ENCODE measurements at places on chromosomes 4 and X.

- no peak for DNase-seq
Observed at GRCh38 chr4:54930226-54930625, 195.2 kb downstream of the KDR start.

DNA sequence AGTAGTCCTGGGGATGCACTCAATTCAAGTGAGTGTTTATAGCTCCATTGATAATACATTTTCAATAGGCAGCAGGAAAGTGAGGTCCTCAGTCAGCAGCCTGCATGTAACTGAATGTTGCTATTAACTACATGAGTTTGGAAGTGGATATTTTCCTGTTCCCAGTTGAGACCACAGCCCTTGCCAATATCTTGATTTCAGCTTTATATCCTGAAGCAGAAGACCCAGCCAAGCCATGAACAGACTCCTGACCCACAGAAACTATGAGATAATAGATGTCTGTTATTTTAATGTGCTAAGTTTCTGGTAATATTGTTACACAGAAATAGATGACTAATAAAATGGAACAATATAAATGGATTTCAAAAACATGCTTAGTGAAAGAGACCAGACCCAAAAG lies 63.7 kb downstream of the VSIG4 start:
- DNase-seq: no peak

- DNase-seq: no peak
Observed at GRCh38 chr4:7295197-7295910, 103.0 kb downstream of the SORCS2 start.

- DNase-seq: no peak
Observed at GRCh38 chr4:123621072-123621705, 224.6 kb downstream of the SPRY1 start.

- no peak for DNase-seq
Observed at GRCh38 chr4:6183740-6184139, 16.6 kb downstream of the JAKMIP1 start.

DNA sequence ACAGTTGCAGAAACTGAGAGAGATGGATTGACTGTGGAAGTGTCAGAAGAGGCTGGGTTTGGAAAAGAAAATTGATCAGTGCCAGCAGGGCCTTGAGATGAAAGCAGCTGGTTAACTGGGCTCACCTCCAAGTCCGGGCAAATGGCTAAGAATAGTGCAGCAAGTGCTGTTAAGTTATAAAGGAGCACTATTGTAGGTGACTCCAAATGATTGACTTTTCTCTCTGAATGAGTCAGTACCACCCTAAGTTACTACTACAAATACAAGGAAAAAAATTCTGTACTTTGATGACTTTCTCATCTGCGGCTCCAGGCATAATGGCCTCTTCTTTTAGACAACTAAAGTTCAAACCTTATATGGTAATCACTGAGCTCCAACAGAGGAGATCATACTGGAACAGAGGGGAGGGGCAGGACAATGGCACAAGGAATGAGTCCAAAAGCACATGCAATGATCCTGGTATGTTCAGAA lies 733.4 kb upstream of the INTU start:
- DNase-seq: no peak

- DNase-seq: no peak
Observed at GRCh38 chr4:118783887-118784286, 52.0 kb downstream of the SEC24D start.

DNA sequence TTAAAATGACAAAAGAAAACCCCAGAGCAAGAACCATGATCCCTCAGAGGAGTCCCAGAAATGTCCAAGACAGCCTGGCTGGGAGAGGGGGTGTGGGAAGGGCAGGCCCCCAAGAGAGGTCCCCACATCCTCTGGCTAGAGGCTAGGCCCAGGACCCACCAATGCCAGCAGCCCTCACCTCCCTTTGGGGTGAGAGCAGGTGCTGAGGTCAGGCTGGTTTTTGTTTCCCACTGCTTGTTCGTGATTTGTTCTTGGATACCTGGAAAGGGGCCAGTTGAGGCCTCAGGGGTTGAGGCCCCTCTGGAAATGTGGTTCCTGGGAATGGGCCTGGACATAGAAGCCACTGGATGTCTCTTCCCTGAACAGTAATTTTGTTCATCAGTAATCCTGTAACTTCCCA lies 2.3 kb upstream of the GRSF1 start:
- no peak for DNase-seq

GRCh38 chr4:5666741-5667140 lies 41.6 kb downstream of the EVC2 start:
- no peak for DNase-seq

DNA sequence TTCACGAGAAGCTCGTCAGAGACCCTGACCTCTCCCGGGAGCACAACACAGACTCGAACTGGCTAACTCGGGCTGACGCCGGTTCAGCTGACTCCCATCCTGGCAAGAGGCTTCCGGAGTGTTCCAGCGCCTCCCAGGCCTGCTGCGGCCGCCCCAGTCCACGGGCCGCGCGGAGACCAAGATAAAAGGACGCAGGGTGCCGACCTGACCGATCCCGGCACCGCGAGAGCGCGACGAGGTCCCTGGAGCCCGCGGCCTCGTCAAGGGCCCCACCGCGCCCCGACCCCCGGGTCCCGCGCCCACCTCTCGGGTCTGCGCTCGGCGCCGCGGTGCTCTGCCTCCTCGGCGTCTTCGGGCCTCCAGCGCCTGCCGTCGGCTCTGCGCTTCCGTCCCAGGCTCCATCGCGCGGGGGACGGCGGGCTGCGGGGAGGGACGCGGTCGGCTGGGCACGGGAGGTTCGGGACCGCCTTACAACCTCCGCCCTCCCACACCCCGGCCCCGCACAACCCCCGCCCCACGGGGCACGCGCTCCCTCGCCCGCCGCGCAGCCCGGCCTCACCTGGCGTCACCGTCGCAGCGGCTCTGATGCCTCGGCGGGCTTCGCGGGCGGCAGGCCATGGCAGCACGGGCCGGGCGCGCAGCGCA lies 426 bp downstream of the SLBP start:
- peak; percentile 69 for DNase-seq

DNA sequence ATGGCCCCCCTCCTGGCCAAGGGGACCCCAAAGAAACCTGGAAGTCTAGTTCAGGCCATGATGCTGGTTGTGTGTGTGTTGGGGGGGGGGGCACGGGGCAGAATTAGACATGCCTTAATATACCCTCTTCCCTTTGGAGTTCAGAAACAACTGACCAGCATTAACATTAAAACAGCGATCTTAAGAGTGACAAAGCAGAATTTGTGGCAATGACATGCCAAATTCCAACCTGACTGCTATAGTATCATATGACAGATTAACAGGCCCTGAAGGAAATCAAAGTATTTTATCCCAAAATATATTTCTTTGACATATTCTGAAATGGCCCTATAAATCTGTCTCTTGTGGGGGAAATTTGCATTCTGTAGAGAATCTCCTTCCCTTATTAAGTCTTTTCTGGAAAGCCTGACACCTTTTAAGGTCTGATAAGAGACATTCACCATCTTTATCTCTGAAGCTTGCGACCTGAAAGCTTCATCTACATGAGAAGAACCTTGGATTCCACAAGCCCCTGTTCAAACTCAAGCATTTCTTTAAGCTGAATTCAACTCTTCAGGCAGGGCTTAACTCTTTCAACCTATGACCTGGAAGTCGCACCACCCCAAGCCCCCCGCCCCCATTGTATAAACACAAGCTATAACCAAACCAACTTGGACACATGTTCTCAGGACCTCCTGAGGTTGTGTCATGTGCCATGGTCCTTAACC lies 40.2 kb downstream of the ABCB7 start:
- DNase-seq: no peak

DNA sequence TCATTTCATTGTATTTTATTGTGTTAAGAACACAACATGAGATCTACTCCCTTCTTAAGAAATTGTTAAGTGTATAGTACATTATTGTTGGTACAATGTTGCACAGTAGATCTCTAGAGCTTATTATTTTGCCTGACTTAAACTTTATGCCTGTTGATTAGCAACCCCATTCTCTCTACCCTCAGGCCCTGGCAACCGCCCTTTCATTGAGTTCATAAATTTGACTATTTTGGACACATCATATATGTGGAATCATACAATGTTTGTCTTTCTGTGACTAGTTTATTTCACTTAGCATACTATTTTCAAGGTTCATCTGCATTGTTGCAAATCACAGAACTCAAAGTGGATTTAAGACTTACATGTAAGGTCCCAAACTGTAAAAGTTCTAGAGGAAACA lies 222.1 kb downstream of the IL15 start:
- no peak for DNase-seq

- peak; percentile 49 for DNase-seq
Observed at GRCh38 chr4:125522992-125523391, 208.2 kb downstream of the FAT4 start.

DNA sequence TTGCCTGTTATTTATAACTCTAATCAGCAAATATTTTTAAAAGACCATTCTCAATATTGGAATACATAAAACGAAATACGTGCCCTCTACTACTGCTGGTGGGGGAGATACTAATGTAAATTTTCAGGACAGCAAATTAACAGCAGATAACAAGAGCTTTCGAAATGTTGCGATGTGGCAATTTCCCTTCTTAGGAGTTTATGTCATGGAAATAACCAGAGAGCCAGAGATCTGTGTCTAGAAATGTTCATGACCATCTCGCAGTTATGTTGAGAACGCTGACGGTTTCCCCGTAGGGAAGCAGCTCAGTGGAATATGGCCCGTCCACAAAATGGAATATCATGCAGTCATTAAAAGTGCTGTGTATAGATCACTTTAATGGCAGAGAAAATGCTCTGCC lies 238.4 kb upstream of the PSAPL1 start:
- no peak for DNase-seq

DNA sequence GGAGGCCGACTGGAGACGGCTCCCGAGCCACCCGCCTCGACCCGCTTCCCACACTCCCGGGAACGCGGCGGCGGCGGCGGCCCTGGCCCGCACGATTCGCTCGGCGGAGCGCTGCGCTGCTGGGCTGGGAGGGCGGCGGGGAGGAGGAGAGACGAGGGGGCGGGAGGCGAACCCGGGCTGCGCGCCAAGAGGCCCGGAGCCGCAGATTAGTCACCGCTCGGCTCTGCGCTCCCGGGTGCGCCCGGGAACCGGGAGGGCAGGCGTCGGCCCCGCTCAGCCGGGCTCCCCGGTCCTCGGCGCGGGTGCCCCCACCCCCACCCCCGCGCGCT lies 11.2 kb upstream of the BCOR start:
- DNase-seq: peak; percentile 78

DNA sequence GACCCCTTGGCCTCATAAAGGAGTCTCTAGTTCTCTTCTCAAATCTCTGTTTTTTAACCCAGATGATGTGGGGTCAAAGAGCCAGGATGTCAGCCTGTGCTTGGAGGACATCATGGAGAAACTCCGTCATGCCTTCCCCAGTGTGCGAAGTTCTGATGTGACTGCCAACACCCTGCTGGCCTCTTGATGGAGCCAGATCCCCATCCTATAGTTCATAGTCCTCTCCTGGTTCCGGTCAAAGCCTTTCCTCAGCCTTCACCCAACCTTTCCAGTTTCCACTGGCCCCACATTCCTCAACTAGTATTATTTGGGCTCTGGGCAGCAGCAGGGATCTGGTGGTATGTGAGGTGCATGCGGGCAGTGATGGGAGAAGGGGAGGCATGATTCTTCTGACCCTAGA lies 30.7 kb downstream of the TAF7L start:
- DNase-seq: no peak

DNA sequence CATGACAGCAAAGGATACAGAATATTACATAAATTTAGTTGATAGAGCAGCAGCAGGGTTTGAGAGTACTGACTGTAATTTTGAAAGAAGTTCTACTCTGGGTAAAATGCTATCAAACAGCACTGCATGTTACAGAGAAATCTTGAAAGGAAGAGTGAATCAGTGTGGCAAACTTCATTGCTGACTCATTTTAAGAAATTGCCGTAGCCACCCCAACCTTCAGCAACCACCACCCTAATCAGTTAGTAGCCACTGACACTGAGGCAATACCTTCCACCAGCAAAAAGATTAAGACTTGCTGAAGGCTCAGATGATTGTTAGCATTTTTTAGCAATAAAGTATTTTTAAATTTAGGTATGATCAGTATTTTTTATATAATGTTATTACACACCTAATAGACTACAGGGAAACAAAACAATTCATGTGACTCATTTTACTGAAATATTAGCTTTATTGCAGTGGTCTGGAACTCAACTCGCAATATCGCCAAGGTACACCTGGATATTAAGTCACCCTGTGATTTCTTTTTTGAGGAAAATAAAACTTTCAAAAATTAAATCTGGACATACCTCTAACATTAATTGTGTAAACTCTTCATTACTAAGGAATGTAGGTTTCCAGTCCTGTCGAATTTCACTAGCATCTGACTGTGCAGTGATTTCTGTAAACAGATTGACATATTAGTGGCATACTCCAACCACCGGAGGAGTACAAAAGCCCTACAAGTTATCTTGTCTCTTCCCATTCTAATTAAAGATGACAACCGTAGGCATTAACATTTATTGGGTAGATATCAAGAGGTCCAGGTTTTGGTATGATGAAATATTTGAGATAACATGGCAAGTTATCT lies 71.1 kb downstream of the CLOCK start:
- no peak for DNase-seq

DNA sequence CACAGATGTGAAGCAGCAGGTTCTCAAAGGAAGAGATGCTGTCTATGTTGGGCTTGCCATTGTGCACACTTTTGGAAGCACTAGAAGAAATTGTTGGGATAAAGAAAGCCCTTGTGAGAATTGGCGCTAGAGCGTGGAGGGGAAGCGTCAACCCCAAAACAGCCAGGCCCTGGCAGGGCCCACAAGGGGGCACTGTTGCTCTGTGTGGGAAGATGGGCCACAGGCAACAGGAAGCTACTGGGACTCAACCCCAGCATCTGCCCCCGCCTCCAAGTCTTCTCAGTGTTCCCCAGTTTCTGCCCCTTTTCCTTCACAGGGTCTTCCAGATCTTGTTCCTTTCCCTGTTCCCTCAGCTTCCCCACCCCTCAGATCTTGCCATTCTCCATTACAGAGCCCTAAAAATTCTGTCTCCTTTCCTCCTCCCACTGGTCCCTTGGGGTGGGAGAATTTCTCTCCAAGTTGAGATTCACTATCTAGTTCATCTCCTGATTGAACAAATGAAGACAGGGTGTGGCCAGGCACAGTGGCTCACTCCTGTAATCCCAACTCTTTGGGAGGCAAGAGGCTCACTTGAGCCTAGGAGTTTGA lies 85.5 kb downstream of the STARD8 start:
- peak; percentile 81 for DNase-seq

DNA sequence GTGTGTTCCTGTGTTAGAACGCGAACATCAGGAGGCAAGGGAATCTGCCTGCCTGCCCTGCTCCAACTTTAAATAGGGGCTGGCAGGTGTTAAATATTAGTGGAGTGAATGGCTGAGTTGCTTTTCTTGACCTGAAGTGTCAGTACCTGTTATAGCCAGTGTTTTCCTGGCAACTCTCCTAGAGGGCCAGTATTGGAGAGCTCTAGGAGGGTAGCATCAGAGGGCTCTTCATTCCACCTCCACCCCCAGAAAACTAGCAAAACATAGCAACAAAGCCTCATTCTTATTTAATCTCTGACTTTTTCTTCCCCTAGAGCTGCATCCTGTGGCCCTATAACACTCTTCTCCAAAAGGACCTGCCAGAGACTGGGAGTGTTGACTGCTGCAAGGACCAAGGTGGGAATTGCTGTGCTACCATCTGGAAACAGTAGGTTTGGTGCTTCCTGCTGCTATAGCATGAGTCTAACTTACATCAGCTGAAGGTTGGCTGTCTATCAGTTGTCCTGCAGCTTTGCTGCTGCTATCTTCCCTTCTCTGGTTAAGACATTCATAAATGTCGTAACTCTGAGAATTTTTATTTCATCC lies 33.5 kb downstream of the SGMS2 start:
- no peak for DNase-seq

Data from ecto neural progenitor cell (in vitro differentiated cells).